ENCODE measurements at places on chromosomes 6 and 20. TPM values are rescaled to one million over a fixed set of nuclear protein-coding genes. Genes with fewer than 3 reads are reported as not detected.
A peak's percentile ranks its signal among the peaks of the same experiment; 100 is the strongest.

GRCh38 chr6:108543175-108543940 lies 17.4 kb upstream of the FOXO3 start:
- H3K4me3 ChIP-seq, result no peak overlapping the region
- no peak overlapping the region for H3K27ac ChIP-seq
- no peaks in the 10 kb centered on the region for H3K36me3 ChIP-seq
- no peak for DNase-seq
- H3K27me3 ChIP-seq, result no peaks in the 10 kb centered on the region

GRCh38 chr6:15839969-15840541 lies 177.2 kb upstream of the DTNBP1 start:
- no peak for DNase-seq
- H3K4me3 ChIP-seq, result no peak overlapping the region
- H3K4me1 ChIP-seq, result no peaks in the 10 kb centered on the region
- no peaks in the 10 kb centered on the region for H3K27me3 ChIP-seq
- no peaks in the 10 kb centered on the region for H3K36me3 ChIP-seq

- no peaks in the 10 kb centered on the region for H3K36me3 ChIP-seq
- H3K27ac ChIP-seq, result no peak overlapping the region
- H3K4me3 ChIP-seq, result no peak overlapping the region
These were observed 4.4 kb downstream of the SPDEF start for GRCh38 chr6:34551720-34552119.

- no peaks in the 10 kb centered on the region for H3K27me3 ChIP-seq
- H3K4me3 ChIP-seq, result no peak overlapping the region
- H3K27ac ChIP-seq, result no peak overlapping the region
- no peak for DNase-seq
- H3K4me1 ChIP-seq, result peaks cover 18% of the 10 kb centered on the region
These were observed 60.5 kb upstream of the PRND start for GRCh38 chr20:4661191-4661590.

GRCh38 chr6:139961190-139961589 lies 586.7 kb upstream of the CITED2 start:
- no peak overlapping the region for H3K4me3 ChIP-seq
- no peaks in the 10 kb centered on the region for H3K36me3 ChIP-seq
- H3K27me3 ChIP-seq, result no peaks in the 10 kb centered on the region
- H3K27ac ChIP-seq, result no peak overlapping the region
- H3K4me1 ChIP-seq, result peaks cover 12% of the 10 kb centered on the region

- H3K27ac ChIP-seq, result peak overlapping the region; percentile 75
- H3K27me3 ChIP-seq, result peaks cover 4% of the 10 kb centered on the region
- H3K4me1 ChIP-seq, result peaks cover 11% of the 10 kb centered on the region
- H3K4me3 ChIP-seq, result peak overlapping the region; percentile 77
These were observed 1.2 kb upstream of the CD24 start for GRCh38 chr6:106975738-106976064.

DNA sequence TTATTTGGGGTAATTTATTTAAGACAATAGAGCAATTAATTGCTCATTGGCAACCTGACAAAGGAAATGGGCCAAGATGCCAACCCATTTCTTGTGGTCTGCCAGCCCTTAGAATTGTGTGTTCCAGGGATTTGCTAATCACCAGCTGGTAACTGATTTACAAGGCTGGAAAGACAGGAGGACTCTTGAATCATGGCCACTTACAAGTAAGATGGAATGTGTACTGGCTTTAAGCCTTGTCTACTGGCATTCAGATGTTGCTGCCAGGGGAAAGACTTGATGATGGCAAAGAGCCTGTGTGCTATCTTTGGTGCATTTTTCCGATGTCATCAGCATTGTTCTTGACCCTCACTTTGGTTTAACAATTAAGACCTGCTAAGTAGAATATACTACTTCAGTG lies 91.0 kb downstream of the BCKDHB start:
- H3K4me1 ChIP-seq, result no peaks in the 10 kb centered on the region
- H3K27ac ChIP-seq, result no peak overlapping the region
- no peaks in the 10 kb centered on the region for H3K36me3 ChIP-seq
- no peaks in the 10 kb centered on the region for H3K27me3 ChIP-seq
- DNase-seq, result no peak
- H3K4me3 ChIP-seq, result no peak overlapping the region

EPPIN gene
- total RNA-seq, result not detected

HACE1 gene
- 17.4 TPM for total RNA-seq
